Heart left ventricle (tissue), 16 donors: ENCODE measurements at places on chromosomes 12 and 14. TPM values are rescaled to one million over a fixed set of nuclear protein-coding genes. Genes with fewer than 3 reads are reported as not detected.

Gene RNASE1
- 170 TPM for total RNA-seq

DNA sequence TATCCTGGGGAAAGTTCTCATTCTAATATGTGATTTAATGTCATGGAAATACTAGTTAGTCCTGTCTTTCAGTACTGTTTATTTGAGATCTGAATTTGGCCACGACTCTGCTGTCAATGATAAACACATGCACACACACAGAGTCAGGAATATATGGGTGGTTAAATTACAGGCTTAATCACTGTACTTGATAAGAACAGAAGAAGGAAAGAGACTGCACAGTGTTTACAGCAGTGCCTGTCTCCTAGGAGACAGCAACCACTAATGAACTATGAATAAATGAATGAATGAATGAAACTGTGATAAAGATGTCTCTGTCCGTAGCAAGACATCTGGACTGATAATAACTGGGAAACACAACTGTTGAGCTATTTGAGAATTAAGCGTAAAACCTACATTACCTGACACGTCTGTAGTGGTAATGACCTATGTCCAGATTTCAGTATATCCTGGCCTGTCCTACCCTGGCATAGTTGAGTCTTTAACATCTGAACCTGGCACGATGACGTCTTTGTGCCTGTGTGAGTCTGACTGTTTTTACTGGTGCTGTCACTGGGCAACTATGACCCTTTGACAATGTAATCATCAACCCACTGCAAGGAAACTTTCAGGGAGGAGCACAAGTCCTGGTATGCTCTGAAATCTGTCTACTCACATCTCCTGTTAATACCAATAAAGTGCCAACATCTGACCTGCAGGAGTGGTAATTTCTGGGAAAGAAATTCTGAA, 524.6 kb downstream of the TMEM132D start:
- H3K27me3 ChIP-seq = no peaks in the 10 kb centered on the region
- H3K4me1 ChIP-seq = no peaks in the 10 kb centered on the region
- H3K36me3 ChIP-seq = no peaks in the 10 kb centered on the region

- H3K4me3 ChIP-seq = no peak overlapping the region
- no peak overlapping the region for H3K27ac ChIP-seq
- DNase-seq = no peak
Observed at GRCh38 chr12:130461839-130462557, 124.3 kb downstream of the PIWIL1 start.

- DNase-seq = no peak
- no peak overlapping the region for H3K4me3 ChIP-seq
- no peaks in the 10 kb centered on the region for H3K36me3 ChIP-seq
- H3K27ac ChIP-seq = no peak overlapping the region
- H3K4me1 ChIP-seq = no peaks in the 10 kb centered on the region
- H3K27me3 ChIP-seq = no peaks in the 10 kb centered on the region
Observed at GRCh38 chr12:52532636-52533035, 12.4 kb upstream of the KRT5 start.

DNA sequence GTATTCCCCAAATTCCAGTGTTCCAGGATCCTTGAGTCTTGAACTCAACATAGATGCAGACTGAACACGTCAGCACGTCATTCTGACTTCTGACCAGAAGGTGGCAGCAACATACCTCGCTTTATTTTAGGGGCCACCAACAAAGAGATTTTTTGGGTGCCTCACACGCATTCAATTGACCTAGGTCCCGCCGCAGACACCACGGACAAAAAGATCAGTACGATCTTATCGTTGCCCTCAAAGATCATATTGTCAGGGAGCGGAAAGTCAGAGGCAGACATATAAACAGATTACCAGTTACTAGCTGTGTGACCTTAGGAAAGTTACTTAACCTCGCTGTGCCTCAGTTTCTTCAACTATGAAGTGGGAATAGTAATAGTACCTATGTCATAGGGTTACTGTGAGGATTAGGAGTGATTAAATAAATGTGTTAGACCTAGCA, 6.5 kb upstream of the PRPH start:
- H3K36me3 ChIP-seq = no peaks in the 10 kb centered on the region
- H3K4me3 ChIP-seq = no peak overlapping the region
- no peak overlapping the region for H3K27ac ChIP-seq

- H3K27ac ChIP-seq = no peak overlapping the region
- no peak for DNase-seq
- H3K4me3 ChIP-seq = no peak overlapping the region
- no peaks in the 10 kb centered on the region for H3K4me1 ChIP-seq
- no peaks in the 10 kb centered on the region for H3K36me3 ChIP-seq
Observed at GRCh38 chr12:4238577-4238976, 35.0 kb upstream of the CCND2 start.

- DNase-seq = no peak
- H3K36me3 ChIP-seq = no peaks in the 10 kb centered on the region
- H3K4me3 ChIP-seq = no peak overlapping the region
Observed at GRCh38 chr12:100824476-100824875, 29.9 kb downstream of the ANO4 start.

DNA sequence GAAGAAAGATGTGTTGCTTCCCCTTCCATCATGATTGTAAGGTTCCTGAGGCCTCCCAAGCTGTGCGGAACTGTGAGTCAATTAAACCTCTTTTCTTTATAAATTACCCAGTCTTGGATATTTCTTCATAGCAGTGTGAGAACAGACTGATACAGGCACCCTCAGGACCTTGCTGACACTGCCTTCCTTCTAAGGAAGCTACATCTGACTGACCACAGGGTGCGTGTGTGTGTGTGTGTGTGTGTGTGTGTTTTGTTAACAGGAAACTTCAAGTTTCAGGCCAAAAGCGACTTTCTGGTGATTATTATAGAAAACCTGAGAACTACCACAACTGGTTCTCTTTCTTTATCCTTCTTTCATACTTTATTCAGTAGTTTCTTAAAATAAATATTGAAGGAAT, 149.0 kb downstream of the CAPZA3 start:
- DNase-seq = no peak
- H3K27me3 ChIP-seq = no peaks in the 10 kb centered on the region

DNA sequence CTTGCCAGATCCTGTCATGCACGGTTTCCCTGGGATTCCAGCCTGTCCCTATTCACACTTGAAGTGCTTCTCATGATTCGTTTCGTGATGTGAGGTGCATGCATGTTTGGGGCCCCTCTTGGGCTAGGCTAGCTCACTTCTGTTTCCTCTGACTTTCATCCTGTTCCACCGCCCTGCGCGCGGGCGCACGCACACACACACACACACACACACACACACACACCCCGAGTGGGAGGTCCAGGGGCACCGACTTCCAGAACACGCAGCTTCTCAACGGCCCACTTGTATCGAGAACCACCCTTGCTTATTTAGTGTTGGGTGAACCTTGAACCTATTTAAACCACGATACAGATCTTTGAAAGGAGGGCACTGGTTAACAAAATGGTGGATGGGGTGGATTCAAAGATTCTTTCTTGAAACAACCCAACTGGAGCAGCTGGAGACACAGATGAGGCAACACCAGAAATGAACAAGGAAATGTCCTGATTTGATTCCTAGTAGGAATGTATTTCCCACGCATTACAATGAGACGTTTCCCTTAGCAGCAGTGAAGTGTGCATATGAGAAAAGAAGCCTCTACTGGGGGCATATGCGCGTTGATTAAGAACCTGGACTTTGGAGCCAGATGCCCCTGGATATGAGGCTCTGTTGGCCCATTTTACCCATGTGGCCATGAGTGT, 16.3 kb downstream of the ELK3 start:
- no peaks in the 10 kb centered on the region for H3K27me3 ChIP-seq
- H3K36me3 ChIP-seq = no peaks in the 10 kb centered on the region
- H3K4me3 ChIP-seq = no peak overlapping the region
- no peak for DNase-seq
- peak overlapping the region; percentile 67 for H3K27ac ChIP-seq
- H3K4me1 ChIP-seq = peaks cover 32% of the 10 kb centered on the region
